ENCODE measurements at places on chromosomes 1 and 21. TPM values are rescaled to one million over a fixed set of nuclear protein-coding genes. Genes with fewer than 3 reads are reported as not detected.

- no peaks in the 10 kb centered on the region for H3K4me1 ChIP-seq
- H3K36me3 ChIP-seq = no peaks in the 10 kb centered on the region
- no peak overlapping the region for H3K4me3 ChIP-seq
- no peak for DNase-seq
- no peaks in the 10 kb centered on the region for H3K27me3 ChIP-seq
- H3K27ac ChIP-seq = no peak overlapping the region
Observed at GRCh38 chr1:29687601-29688244, 451.4 kb downstream of the PTPRU start.

DNA sequence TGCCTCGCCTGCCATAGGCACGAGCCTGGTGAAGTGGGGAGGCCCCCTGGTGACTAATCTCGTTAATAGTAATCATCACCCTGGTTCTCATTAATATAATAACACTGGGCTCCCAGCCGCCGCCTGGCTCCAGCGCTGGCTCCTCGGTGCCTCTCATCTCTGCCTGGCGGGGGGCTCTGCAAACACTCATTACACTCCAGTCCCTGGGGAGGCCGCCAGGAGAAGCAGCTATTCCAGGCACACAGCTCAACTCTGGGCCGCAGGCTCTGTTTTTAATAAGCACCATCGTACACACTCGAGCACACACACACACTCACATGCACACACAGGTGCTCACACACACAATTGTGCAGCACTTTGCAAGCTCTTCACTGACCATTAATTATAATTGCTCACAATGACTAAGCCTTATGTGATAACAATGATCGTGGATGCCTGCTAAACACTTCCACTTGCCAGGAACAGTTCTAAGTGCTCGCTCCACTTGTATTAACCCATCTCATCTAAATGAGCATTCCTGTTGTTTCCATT lies 52.2 kb downstream of the SDC3 start:
- no peaks in the 10 kb centered on the region for H3K36me3 ChIP-seq
- H3K4me3 ChIP-seq = no peak overlapping the region
- peaks cover 8% of the 10 kb centered on the region for H3K27me3 ChIP-seq
- no peaks in the 10 kb centered on the region for H3K4me1 ChIP-seq
- DNase-seq = no peak

The CA6 gene
- total RNA-seq = not detected

DNA sequence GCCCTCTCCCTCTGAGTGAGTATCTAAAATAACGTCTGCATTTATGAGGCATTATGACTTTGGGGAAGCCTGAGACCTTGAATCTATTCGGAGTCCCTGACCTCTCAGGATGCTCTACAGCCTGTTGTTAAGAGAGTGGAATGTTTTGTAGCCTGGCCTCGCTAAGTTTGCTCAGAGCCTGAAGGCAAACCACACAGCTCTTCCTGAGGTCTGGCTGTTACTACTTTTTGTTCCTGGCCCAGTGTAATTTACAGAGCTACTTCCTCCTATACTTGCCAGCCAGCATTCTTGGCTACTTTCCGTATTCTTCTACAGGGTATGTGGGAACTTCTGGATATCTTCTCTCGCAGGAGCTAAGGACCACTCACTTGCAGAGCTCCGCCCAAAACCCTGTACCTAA lies 3.6 kb upstream of the ZMYM4 start:
- H3K27me3 ChIP-seq = no peaks in the 10 kb centered on the region
- H3K27ac ChIP-seq = no peak overlapping the region
- DNase-seq = no peak
- H3K4me1 ChIP-seq = peaks cover 9% of the 10 kb centered on the region
- H3K36me3 ChIP-seq = no peaks in the 10 kb centered on the region

DNA sequence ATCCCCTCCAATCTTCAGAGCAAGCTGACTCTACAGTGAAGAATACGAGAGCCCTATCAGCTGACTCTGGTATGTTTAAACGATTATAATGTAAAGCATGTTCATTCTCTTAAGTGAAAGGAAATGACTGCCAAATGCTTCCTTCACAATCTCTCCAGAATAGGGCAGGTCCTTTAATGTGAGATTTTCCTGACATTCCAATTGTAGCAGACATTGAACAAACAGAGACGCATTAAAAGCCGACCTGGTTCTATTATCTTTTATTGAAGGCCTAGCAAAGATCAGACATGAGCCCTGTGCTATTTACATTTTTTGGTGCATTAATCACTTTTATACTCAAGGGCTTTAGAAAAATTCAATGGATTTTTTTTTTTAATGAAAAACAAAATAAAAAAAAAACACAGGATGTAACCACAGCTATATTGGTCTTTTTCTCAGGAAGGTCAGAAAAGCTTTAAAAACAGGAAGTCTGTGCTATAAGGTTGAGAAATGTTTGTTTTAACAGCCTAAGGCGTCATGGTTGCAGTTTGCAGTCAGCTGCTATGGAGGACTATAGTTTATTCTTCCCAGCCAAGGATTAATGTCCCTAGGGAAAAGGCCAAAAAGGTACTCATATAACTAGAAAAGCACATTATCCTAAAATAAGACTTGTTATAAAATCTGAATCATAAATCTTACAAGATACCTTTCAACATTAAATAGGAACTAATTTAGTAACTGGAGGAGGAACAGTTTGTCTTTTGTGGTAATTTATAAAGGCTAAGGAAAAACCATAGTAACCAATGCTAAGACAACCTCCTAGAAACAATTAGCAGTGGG lies 104.8 kb downstream of the RERE start:
- H3K36me3 ChIP-seq = no peaks in the 10 kb centered on the region
- no peak overlapping the region for H3K4me3 ChIP-seq
- no peaks in the 10 kb centered on the region for H3K27me3 ChIP-seq
- no peak for DNase-seq
- peak overlapping the region; percentile 79 for H3K27ac ChIP-seq
- peaks cover 5% of the 10 kb centered on the region for H3K4me1 ChIP-seq

DNA sequence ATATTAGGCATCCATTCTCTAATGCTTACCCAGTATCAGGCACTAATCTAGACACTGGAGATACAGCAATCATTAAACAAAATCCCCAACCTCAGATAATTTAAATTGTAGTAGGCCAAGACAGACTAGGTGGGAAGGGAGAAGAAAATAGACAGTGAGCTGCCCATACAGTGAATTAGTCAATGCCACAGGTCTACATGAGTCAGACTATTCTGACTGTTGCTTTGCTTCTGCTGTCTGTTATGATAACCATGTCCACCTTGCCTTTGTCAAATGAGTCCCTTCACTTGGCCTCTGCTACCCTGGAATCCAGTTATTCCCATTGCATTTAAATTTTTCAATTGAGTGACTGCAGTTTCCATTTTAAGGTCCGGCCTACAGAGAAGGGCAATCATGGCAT lies 59.5 kb downstream of the PIK3R3 start:
- H3K27me3 ChIP-seq = no peaks in the 10 kb centered on the region
- no peaks in the 10 kb centered on the region for H3K36me3 ChIP-seq
- H3K4me3 ChIP-seq = no peak overlapping the region
- no peaks in the 10 kb centered on the region for H3K4me1 ChIP-seq

DNA sequence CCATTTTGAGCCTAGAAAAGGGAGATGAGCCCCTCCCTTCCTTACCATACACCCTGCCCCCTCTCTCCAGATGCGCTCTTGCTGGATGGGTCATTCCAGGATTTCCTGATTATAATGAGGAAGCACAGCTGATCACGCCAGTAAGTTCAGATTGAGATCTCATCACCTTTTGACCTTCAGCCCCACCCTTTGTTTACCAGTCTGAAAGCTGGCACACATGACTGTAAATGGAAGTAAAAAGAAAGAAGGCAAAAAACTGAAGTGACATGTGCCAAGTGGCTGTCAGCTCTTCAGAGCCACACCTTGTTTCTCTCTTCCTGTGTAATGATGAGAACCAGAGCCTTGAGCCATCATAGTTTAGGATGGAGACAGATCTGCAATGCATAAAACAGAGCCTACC lies 27.9 kb downstream of the S1PR1 start:
- peak overlapping the region; percentile 49 for H3K27ac ChIP-seq
- peaks cover 31% of the 10 kb centered on the region for H3K4me1 ChIP-seq
- H3K36me3 ChIP-seq = no peaks in the 10 kb centered on the region
- DNase-seq = peak; percentile 61
- no peaks in the 10 kb centered on the region for H3K27me3 ChIP-seq
- no peak overlapping the region for H3K4me3 ChIP-seq

DNA sequence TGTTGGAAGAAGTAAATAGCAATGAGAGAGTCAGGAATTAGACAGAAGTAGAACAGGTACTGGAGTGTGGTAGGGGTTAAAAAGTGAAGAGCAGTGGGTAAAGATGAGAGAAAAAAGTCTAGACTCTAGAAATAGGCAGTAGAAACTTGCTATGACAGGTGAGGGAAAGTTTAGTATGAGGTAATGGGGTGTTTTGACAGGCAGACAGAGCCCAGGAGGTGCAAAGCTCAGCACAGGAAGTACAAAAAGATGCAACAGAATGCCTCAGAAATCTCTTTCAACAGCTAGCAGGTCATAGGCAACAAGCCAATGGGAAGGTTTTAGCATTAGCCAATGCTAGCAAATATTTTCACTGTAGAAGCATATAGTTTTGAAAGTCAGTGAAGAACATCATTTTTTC lies 319.1 kb upstream of the SGIP1 start:
- no peaks in the 10 kb centered on the region for H3K36me3 ChIP-seq
- no peak for DNase-seq
- H3K27me3 ChIP-seq = no peaks in the 10 kb centered on the region
- H3K4me1 ChIP-seq = no peaks in the 10 kb centered on the region
- H3K4me3 ChIP-seq = no peak overlapping the region

- no peak overlapping the region for H3K27ac ChIP-seq
- H3K4me1 ChIP-seq = no peaks in the 10 kb centered on the region
- no peak overlapping the region for H3K4me3 ChIP-seq
- H3K27me3 ChIP-seq = no peaks in the 10 kb centered on the region
Observed at GRCh38 chr1:230773396-230774033, 26.3 kb downstream of the CAPN9 start.

The LINGO4 gene
- not detected for total RNA-seq

DNA sequence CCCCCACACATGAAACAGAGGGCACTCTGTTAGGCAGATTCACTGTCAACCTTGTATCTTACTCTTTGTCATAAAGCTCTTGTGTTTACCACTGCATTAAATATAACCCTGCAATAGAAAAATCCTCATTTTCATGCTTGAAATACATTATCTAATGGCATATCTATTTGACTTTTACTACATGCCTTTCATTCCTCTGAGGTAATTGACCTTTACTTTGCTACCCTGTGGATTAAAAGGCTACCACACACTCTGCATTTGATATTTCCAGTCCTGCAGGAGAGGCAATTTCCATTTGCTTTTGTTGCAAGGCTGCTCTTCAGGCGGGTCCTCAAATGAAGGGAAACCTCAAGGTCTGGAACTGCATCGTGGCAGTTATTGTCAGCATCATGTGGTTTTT lies 238.0 kb downstream of the NTNG1 start:
- H3K27ac ChIP-seq = no peak overlapping the region
- H3K36me3 ChIP-seq = no peaks in the 10 kb centered on the region
- H3K4me1 ChIP-seq = no peaks in the 10 kb centered on the region

The GUK1 gene
- 313 TPM for total RNA-seq

DNA sequence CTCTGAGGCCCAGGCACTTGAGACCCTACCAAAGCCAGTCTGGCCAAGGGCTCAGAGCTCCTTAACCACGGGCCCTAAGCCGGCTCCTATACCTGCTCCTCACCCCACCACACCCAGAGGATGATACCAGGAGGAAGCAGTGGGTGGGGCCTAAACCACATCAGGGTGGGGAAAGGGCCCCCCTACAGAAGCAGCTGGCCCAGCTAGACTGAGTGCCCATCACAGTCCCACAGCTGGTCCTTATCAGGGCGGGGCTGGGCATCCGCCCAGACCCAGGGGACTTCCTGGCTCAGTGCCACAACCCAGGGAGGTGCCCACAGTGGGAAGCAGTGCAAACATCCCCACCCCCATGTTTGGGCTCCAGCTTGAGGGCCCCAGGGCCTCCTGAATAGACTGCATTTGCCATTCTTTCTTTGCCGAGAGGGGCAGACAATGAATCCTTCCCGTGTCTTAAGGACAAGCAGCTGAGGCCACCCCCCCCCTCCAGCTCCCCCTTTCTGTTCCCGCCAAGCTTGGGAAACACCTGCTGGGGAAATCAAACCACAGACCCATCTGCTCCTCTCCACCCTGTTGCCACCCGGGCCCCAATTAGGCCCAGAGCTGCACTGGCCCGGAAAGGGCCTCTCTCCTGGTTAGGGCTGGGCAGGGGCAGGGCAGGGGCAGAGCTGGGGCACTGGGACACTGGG lies 6.2 kb downstream of the E2F2 start:
- peaks cover 73% of the 10 kb centered on the region for H3K4me1 ChIP-seq
- H3K27ac ChIP-seq = peak overlapping the region; percentile 56
- H3K27me3 ChIP-seq = no peaks in the 10 kb centered on the region
- H3K36me3 ChIP-seq = no peaks in the 10 kb centered on the region
- DNase-seq = peak; percentile 63

DNA sequence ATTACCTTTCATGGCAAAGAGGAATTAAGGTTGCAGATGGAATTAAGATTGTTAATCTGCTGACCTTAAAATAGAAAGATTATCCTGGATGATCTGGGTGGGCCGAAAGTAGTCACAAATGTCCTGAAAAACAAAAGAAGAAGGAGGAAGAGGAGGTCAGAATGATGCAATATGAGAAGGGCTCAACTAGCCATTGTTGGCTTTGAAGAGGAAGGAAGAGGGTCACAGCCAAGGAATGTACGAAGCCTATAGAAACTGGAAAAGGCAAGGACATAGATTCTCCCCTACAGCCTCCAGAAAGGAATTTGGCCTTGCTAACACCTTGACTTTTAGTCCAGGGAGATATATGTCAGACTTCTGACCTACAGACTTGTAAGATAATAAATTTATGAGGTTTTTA lies 39.4 kb upstream of the FMOD start:
- H3K36me3 ChIP-seq = no peaks in the 10 kb centered on the region
- no peak for DNase-seq
- no peak overlapping the region for H3K4me3 ChIP-seq
- no peak overlapping the region for H3K27ac ChIP-seq
- H3K4me1 ChIP-seq = no peaks in the 10 kb centered on the region
